ENCODE measurements at places on chromosomes 1 and 21. TPM values are rescaled to one million over a fixed set of nuclear protein-coding genes. Genes with fewer than 3 reads are reported as not detected.

RYR2 gene
- 2.4 TPM for total RNA-seq

MYBPH gene
- not detected for total RNA-seq

TMOD4 gene
- total RNA-seq = not detected

EPHB2 gene
- 34.0 TPM for total RNA-seq

KLF17 gene
- total RNA-seq = not detected

CHRM3 gene
- total RNA-seq = 1.8 TPM

ADAMTS4 gene
- 9.6 TPM for total RNA-seq

PRR9 gene
- not detected for total RNA-seq

MIXL1 gene
- 86.3 TPM for total RNA-seq

CA14 gene
- total RNA-seq = 44.9 TPM

CR1L gene
- total RNA-seq = 1.9 TPM

ST6GALNAC5 gene
- 10.9 TPM for total RNA-seq

B3GALT2 gene
- not detected for total RNA-seq

CA6 gene
- not detected for total RNA-seq

CLEC20A gene
- total RNA-seq = 0.40 TPM
